ENCODE measurements at places on chromosomes 6 and 20.

DNA sequence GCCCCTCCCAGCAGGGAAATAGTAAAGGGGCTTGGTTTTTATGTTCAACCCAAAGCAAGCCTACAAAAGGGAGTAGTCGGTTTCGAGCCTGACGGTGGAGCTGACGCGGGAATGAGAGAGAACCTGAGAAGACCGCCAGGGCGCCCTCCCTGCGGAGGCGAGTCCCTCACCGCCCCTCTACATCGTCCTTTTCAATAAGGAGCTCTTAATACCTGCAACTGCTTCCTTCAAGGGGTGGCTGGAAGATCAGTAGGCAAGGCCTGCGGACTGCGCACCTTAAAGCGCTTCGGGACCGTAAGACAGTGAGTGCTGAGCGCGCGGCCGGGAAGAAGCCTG lies 709 bp upstream of the ZNF76 start:
- DNase-seq, result no peak

- no peak for DNase-seq
Measured at GRCh38 chr20:42190084-42190483, 571.9 kb upstream of the CHD6 start.

DNA sequence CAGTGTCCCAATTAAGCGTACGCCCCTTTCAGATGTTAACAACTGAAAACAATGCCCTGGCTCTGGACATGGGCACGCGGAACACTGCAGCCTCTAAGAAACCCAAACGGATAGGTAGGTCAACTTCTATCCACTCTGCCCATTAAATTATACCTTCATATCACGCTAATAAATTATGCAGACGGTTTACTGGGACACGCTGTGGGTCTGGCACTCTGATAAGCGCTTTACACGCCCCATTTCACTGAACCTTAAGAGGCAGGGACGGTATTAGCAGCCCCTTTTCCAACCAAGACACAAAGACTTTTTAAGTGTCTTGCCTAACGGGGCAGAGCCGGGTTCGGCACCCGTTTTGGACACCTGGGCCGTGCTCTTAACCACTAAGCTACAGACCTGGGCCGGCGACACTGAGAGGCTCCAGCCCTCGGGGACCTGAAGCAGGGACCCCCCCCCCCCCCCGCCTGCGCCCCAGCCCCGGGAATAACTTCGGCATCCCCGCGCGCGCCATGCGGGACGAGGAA lies 744 bp downstream of the STAU1 start:
- DNase-seq, result no peak

DNA sequence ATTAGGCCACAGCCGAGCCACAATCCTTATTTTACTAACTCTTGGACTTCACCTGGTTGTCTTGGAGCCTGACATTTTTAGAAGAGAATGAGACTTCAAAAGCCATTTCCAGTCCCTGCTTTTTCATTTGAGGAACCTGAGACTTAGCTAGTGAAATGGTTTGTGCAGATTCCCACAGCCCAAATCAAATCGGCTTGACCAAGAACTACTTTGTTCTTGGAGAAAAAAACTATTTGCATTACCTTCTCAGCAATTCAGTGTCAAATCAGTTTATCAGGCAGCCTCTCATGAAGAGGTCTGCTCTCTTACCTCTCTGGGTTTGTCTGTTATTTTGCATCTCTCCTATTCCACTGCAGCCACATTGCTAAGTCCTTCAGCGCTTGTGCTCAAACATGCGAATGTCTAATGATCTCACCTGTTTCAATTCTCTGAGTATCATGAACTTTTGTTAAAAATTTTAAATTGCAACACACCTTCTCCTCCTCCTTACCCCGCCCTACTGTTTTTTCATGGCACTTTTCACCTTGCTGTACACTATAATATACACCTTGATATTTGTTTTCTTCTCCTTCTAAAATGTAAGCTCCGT lies 573 bp upstream of the IFNGR1 start:
- no peak for DNase-seq

- DNase-seq, result no peak
Measured at GRCh38 chr20:3864518-3864917, 17.9 kb downstream of the MAVS start.

GRCh38 chr6:90436403-90436802 lies 139.8 kb upstream of the BACH2 start:
- no peak for DNase-seq

DNA sequence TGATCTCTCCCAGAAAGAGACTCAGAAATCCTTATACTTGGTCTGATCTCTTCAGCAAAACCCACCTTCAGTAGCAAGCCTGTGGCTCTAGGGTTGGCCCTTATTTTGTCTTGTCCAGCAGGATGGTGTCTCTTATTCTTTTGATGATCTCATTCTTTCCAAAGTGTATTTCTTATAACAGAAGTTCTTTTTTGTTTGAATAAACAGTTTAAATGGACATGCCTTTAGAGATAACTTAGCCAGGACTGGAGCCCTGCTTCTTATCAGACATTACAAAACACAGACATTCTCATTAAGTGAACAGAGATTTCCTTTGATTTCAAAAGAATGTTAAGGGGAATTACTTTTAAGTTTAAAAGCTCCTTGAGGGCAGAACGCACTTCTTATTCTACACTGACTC lies 31.7 kb downstream of the KCNS1 start:
- DNase-seq, result no peak

GRCh38 chr6:32852844-32853540 lies 512 bp downstream of the TAP1 start:
- peak; percentile 67 for DNase-seq

GRCh38 chr20:48403167-48403761 lies 424.5 kb downstream of the PREX1 start:
- DNase-seq, result no peak

GRCh38 chr6:57158658-57159057 lies 13.5 kb upstream of the BAG2 start:
- DNase-seq, result no peak

DNA sequence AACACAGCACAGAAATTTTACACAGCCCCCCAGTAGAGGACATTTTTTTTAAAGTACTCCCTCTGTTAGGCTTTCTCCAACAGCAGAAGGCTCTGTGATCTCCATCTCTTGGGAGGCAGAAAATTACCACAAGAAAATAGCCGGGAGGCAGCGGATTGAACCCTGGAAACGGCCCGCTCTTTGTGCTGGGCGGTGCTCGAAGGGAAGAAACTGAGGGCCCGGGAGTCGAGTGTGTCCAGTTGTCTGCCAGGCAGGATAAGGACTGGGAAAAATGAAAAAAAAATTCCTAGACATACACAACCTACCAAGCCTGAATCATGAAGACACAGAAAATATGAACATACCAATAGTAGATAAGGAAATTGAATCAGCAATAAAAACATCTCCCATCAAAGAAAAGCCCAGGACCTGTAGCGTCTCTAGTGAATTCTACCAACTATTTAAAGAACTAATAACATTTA lies 31.5 kb downstream of the POM121L2 start:
- no peak for DNase-seq

- DNase-seq, result no peak
Measured at GRCh38 chr20:21613512-21613911, 92.0 kb upstream of the PAX1 start.

GRCh38 chr6:62367601-62368000 lies 81.6 kb upstream of the KHDRBS2 start:
- DNase-seq, result no peak

DNA sequence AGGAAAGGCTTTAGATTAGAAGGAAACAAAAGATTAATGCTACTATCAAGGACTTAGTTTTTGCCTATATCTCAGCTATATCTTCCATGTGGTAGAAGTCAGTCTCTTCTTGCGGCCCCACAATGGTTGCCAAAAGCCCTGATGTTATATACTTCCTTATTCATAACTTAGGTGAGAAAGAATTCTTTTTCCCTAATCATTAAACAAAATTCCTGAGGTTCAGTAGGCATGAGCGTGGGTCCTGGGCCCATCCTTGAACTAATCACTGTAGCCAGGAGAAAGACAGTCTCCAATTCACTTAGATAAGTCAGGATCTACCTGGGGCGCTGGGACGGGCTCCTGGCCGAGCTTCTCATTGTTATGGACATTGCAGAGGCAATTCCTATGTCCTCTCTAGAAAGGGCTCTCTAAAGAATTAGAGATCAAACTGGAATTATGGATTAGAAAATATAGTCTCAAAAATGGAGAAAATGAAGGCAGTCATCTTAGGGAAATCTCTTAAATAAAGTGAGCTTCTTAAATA lies 134.3 kb downstream of the KIF6 start:
- DNase-seq, result no peak

DNA sequence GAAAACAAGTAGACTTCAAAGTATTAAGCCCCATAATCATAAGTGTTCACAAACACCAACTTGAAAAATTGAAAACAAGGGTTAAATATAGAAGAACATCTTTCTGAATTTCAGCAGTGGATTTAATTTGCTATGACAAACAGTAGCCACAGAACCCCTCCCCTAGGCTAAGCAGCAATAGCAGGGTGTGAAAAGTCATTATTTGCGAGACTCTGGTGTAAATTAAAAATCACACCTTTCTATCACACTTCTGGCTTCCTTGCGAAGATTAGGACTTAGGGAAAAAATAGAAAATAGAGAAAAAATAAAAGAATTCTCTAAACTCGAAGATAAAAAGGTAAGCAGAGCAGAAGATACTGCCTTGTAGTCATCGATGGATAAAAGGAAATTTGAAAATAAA lies 6.1 kb downstream of the SAMD3 start:
- no peak for DNase-seq

GRCh38 chr6:22231616-22232015 lies 65.2 kb downstream of the PRL start:
- DNase-seq, result no peak

- no peak for DNase-seq
Measured at GRCh38 chr6:45743028-45743615, 272.5 kb downstream of the CLIC5 start.

- DNase-seq, result no peak
Measured at GRCh38 chr6:33277663-33278391, 904 bp downstream of the B3GALT4 start.

- no peak for DNase-seq
Measured at GRCh38 chr6:37556881-37557644, 57.4 kb upstream of the CCDC167 start.

- DNase-seq, result no peak
Measured at GRCh38 chr6:17851720-17852161, 135.7 kb downstream of the KIF13A start.

GRCh38 chr20:9498322-9498721 lies 16.1 kb upstream of the LAMP5 start:
- DNase-seq, result no peak

DNA sequence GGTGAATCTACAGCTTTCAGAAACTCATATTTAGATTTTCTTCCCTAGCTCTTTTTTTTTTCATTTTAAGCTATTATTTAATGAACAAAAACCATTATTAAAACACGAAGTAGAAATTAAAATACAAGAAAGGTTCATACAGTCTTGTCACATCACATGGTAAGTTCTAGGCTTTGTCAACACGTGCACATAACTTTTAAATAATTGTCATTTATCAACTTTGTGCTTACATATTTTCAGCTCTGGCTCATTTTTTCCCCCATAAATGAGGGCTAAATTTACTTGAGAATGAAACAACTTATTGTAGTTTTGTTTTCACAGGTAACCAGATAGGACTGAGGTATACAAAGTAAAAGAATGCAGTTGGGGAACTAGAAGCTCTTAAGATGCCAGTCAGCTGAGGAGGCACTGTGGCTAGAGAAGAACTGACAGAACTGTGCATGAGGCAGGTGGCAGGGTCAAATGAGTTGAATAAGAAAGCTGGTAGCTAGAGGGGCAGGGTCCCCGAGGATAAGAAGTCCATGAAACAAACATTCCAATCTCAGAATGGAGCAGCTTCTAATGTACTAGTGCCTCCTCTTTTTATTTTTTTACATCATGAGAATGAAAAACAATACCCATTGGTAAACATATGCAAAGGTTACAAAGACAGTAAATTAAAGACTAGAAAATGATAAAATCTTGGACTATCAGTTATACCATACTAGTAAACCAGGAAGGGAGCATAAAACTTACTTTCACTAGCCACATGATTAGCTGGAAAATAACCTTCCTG lies 141.5 kb downstream of the MYB start:
- DNase-seq, result no peak

Data from right forelimb (tissue), 1 donor.